ENCODE measurements at places on chromosomes 5 and 9.

DNA sequence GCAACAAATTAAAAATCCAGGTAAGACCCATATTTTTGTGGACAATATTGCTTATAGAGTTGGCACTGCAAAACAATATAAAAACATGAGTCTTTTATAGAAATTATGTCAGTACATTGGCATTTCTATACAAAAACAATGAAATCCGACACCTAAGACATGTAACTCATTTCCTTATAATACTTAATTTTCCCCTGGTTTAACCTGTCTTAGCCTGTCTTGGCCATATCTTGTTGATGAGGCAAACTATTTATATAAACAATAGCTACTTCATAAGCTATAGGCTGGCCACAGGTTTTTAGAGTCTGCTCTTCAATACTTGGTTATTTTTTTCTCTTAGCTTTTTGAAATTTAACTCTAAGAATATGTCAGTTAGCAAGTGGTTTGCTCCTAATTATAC lies 44.7 kb upstream of the IZUMO3 start:
- DNase-seq = no peak

GRCh38 chr9:80797831-80798688 lies 891.3 kb downstream of the TLE1 start:
- no peak for DNase-seq

GRCh38 chr5:35297755-35298154 lies 67.5 kb upstream of the PRLR start:
- no peak for DNase-seq

- DNase-seq = no peak
Measured at GRCh38 chr5:149636191-149636860, 55.0 kb downstream of the ARHGEF37 start.

- DNase-seq = no peak
Measured at GRCh38 chr9:128494108-128494745, 10.3 kb upstream of the GLE1 start.

GRCh38 chr5:10635867-10636350 lies 72.0 kb downstream of the ANKRD33B start:
- no peak for DNase-seq

- DNase-seq = no peak
Measured at GRCh38 chr9:18554244-18554643, 80.3 kb downstream of the ADAMTSL1 start.

GRCh38 chr9:97567894-97568202 lies 65.3 kb downstream of the TSTD2 start:
- peak; percentile 41 for DNase-seq

- DNase-seq = no peak
Measured at GRCh38 chr5:171745602-171746001, 40.0 kb upstream of the SMIM23 start.

GRCh38 chr5:60943624-60944023 lies 1.2 kb downstream of the ERCC8 start:
- no peak for DNase-seq

DNA sequence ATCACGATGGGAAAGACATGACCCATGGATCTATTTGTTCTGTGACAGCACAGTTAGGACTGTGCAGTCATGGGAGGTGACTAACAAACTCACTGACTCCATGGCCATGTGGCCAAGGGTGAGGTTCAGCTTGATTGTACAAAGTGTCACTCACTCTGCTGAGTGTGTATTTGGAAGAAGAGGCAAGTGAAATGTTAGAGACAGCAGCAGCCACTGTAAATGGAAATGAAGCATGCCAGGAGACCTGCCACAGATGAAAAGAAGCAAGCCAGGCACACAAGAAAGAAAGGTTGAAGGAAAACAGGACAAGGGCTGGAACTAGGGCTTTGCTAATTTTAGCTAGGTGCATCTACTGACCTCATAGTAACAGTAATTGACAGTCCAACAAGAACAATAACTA lies 42.7 kb upstream of the PALM2AKAP2 start:
- no peak for DNase-seq

DNA sequence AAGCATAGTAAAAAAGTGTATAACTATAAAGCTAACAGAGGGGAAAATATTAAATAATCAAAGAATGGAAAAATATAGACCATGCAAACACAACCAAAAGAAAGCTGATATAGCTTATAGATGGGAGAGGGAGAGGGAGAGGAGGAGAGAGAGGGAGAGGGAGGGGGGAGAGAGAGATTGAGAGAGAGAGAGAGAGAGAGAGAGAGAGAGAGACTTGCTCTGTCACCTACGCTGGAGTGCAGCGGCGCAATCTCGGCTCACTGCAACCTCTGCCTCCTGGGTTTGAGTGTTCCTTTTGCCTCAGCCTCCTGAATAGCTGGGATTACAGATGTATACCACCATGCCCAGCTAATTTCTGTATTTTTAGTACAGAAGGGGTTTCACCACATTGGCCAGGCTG lies 110.6 kb downstream of the RAPGEF6 start:
- no peak for DNase-seq
